Nephron progenitor cell (in vitro differentiated cells): ENCODE measurements at places on chromosomes 5 and 9.

DNA sequence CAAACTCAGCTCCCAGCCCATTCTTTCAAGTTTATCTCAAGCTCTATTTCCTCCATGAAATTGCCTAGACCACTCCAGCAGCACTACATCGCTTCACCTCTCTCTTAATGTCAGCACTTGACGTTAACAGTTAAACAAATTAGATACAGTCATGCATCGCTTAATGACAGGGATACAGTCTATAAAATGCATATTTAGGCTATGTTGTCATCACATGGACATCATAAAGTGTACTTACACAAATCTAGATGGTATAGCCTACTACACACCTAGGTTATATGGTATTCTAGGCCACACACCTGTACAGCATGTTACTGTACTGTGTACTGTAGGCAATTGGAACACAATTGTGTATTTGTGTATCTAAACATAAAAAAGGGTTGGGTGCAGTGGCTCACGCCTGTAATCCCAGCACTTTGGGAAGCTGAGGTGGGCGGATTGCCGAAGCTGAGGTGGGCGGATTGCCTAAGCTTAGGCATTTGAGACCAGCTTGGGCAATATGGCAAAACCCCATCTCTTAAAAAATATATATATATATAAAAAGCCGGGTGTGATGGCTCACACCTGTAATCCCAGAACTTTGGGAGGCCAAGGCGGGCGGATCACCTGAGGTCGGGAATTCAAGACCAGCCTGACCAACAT lies 13.4 kb upstream of the PCSK5 start:
- no peak for DNase-seq

DNA sequence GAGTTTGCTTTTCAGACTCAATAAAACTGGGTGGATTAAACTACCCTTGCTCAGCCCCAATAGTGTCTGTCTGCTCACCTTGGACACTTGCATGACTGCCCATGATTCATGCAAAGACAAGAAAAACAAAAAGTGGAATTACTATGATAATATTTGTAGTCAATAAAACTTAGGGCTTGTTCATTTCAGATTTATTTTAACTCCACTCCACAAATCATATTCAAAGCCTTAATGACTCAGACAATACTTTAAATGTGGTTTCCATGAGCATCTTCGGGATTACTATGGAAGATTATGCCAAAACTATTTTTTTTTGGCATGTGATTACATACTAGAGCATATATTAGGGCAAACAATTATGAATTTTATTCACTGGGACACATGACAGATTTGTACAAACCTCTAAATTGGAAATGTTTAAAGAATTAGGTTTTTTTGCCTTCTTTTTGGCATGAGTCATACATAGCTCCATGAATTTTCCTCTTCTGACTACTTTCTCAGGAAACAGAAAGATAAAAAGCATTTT lies 468.9 kb downstream of the ACTL7B start:
- DNase-seq = no peak

DNA sequence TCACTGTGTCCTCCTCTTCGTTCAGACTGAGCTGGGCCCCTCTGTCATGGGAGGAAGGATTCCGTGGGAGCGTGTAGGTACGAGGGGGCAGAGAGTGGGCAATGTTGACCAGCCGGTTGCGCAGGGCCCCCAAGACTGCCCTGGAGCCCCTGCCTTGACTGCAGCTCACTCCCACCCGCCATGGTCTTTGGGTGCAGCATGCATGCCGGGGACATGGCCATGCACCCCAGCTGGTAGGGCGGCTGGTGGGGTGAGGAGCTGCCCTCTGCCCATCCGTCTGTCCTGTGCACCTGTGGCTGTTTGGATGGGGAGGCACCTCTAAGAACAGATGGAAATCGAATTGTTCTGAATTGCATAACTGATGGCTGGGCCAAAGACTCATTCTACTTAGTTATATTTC lies 42.6 kb upstream of the NPR3 start:
- DNase-seq = no peak

GRCh38 chr5:150017226-150018005 lies 16.9 kb downstream of the HMGXB3 start:
- no peak for DNase-seq

GRCh38 chr9:107667231-107668070 lies 177.9 kb upstream of the KLF4 start:
- peak; percentile 20 for DNase-seq
